Subcutaneous adipose tissue (tissue), 4 donors: ENCODE measurements at places on chromosomes 3 and 15. TPM values are rescaled to one million over a fixed set of nuclear protein-coding genes. Genes with fewer than 3 reads are reported as not detected.

Gene AADACL2
- not detected for total RNA-seq

Gene CAMP
- total RNA-seq, result 21.4 TPM

Gene SCN11A
- 0.34 TPM for total RNA-seq

Gene P2RY12
- 11.3 TPM for total RNA-seq

Gene ZCWPW2
- 1.3 TPM for total RNA-seq
